ENCODE measurements at places on chromosomes 4 and X.
A peak's percentile ranks its signal among the peaks of the same experiment; 100 is the strongest.

- DNase-seq = no peak
Observed at GRCh38 chr4:169583563-169583962, 28.8 kb downstream of the NEK1 start.

DNA sequence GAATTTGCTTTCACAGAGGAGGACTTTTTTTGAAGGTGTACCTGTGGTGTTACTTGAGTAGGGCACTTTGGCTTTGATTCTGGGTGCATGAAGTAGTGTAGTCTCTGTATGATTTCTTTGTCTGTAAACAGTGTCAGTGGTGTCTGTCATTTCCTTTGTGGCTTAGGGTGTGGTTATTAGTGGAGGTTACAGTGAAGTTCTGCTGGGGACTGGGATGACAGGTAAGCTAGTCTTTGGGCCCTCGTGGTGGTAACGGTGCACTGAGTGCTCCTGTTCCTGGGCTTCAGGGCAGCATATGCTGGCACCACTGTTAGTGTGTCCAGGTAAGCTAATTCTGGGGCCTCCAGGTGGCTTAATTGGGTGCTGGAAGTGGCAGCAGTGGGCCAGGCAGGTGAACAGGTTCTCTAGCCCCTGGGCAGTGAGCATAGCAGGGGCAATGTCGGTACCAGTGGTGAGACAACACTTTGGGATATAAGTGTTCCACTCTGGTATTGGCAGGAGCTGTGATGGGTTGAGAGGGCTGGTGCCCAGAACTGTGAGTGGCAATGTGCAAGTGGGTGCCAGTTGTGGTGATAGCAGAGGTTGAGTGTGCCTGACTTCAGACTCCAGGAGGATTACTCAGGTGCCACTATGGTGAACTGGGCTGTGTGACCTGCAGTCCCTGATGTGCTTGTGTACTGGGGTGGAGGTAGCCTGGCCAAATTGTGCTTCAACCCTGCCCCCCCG is 26.0 kb upstream of the VSIG1 start:
- DNase-seq = no peak

GRCh38 chr4:184612074-184612473 is 37.2 kb downstream of the CASP3 start:
- DNase-seq = no peak

GRCh38 chr4:93722446-93722845 is 106.1 kb upstream of the ATOH1 start:
- DNase-seq = no peak

DNA sequence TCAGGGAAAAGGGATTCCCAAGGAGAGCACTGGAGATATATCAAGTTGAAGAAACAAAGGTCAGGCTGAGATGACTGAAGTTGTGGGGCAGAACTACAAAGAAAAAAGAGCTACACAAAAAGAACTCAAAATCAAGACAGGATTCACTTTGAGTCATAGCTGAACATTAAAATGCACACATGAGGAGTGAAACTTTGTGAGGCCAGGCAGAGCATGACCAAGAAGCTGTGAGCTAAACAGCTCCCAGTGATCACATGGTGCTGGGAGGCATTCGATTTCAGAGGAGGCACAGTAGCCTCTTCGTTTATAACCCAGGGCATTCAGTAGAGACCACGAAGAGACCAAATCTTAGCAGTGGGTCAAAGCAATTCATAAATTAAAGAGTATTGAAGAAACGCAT is 145.3 kb downstream of the ATRX start:
- DNase-seq = no peak

- no peak for DNase-seq
Observed at GRCh38 chr4:84666439-84666838, 83.5 kb downstream of the CDS1 start.

GRCh38 chrX:153551135-153551534 is 33.7 kb downstream of the ATP2B3 start:
- DNase-seq = no peak

- DNase-seq = no peak
Observed at GRCh38 chr4:160406263-160406825, 1303.5 kb downstream of the RAPGEF2 start.

GRCh38 chrX:149208307-149208706 is 296.8 kb downstream of the IDS start:
- DNase-seq = no peak

DNA sequence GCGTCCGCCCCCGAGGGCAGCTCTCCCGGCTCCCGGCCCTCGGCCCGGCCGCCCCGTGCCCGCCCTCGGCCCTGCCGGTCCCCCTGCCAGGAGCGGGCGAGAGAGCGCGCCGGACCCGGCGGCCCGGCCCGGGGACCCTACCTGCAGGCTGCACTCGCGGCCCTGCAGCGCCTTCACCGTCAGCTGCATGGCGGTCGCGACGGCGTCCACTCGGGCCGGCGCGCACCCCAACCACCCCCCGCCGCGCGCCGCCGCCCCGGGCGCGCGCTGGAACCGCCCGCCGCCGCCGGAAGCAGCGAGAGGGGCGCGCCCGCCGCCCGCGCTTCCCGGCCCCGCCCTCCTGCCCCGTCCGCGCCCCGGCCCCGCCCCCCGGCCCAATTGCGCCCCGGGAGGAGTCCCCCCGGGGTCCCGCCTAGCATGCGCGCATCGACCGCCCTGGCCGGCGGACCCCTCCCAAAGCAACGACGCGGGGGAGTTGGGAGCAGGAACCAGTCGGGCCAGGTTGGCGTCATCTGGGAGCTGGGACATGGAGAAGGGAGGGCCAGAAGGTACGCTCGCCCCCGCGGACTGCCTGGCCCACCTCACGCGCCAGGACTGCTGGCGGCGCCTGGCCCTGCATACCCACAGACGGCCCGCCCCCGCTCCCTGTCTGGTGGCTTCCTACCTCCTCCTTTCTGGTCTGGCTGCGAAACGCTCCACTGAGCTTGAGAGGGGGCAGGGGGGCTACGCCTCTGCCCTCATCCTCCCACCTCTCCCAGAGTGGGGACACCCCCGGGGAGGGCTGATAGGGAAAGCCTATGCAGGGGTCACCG is at the start of gene UBL4A:
UBL4A (minus strand) TSS at position 220 of the 812 bp plus-strand sequence; CDS start at position 189, 31 bp downstream.
- peak; percentile 92 for DNase-seq
